BJ (cell line): ENCODE measurements at places on chromosomes 4 and X.

- DNase-seq: no peak
Observed at GRCh38 chr4:77001907-77002306, 52.4 kb downstream of the SEPTIN11 start.

- DNase-seq: no peak
Observed at GRCh38 chr4:153448003-153448731, 18.0 kb upstream of the TMEM131L start.

DNA sequence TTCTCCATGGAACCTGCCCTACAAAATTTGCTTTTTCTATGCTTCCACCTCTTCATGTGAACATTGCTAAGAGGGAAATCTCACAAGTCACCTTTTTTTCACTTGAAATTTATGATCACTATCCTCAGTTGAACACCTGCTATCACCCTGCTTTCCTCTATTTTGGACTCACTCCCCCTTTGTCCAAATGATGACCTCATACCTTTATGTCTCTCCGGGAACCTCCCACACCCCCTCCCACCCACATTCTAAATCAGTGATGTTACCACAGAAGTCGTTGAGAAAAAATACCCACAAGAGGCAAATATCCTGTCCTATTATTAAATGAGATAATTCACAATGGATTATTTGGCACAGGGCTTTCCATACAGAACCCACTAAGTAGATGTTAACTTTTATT is 156.5 kb downstream of the RNF150 start:
- no peak for DNase-seq

DNA sequence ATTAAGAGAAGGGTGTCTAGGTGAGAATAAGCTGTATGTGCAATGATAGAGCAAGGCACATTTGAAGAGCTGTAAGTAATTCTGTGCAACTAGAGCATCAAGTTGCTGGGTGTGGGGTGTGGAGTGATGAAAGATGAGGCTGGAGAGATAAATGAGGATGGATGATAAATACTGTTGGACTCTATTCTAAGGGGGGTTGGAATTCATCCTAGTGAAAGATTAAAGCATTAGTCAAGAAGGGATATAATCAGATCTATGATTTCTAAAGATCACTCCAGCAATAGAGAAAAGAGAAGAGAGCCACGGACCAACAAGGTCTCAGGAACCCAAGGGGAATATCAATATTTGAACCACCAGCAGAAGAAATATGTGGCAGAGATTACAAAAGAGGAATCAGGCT is 415.0 kb upstream of the RPS6KA3 start:
- no peak for DNase-seq

DNA sequence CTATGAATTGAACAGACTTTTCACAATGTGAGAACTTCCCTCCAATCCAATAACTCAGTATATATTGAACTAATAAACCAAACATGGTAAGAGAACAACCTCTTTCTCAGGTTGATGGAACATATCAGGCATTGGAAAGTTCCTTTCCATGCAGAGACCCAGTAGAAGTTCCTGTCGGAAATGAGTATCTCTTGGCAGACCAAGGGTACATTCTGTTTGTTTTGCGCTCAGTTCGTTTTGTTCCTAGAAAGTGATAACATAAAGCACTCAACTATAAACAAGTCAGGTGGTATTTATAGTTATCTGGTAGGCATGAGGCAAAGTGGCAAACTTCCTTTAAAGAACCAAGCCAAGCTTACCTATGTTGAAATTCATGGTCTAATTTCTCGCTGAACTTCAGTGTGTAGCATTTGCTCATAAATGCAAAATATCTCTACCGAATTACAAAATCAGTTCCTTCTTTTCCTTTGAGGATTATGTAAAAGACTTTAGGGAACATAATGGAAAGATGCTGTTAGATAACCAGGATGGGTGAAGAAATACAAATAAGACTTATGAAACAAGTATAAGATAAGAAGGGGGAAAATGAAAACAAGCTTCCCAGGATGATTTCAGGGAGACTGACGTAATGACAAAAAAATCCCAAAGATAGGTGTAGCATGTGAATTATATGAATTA is 120.3 kb downstream of the ARHGAP24 start:
- DNase-seq: no peak

GRCh38 chr4:89661173-89661899 is 175.6 kb downstream of the SNCA start:
- no peak for DNase-seq

GRCh38 chrX:77733342-77733741 is 52.7 kb downstream of the ATRX start:
- DNase-seq: no peak

DNA sequence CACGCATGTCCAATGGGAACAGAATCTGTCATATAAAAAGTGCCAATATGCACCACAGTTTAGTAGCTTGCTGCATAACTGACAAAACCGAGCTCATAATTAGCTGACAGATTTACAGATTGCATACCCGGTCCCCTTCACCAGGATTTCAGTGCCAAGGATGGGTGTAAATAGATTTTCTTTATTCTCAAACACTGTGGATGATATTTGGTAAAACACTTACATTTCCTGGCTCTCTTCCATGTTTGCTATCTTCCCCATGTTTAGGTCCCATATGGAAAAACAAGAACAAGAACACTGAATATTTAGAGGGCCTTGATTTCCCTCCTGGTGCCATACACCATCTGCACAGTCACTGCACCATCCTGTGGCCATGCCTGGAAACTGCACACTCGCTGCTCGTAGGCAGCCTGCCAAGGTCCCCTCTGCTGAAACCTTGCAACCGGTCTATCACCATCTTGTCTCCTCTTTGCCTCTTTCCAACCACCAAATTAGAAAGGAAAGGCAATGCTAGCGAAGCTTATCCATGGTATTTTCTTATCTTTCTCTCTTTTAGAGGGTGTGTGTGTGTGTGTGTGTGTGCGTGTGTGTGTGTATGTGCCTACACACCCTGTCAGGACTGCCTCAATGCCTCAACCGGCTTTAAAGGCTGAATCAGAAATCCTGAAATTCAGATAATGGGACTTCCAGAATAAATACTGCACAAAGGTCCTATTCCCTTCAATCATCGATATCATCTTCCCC is 124.2 kb upstream of the MBNL3 start:
- no peak for DNase-seq

- no peak for DNase-seq
Observed at GRCh38 chrX:133364865-133365264, 50.4 kb downstream of the GPC4 start.

- no peak for DNase-seq
Observed at GRCh38 chr4:81827577-81828202, 356.0 kb upstream of the RASGEF1B start.

- no peak for DNase-seq
Observed at GRCh38 chr4:27764526-27764837, 903.8 kb downstream of the STIM2 start.

DNA sequence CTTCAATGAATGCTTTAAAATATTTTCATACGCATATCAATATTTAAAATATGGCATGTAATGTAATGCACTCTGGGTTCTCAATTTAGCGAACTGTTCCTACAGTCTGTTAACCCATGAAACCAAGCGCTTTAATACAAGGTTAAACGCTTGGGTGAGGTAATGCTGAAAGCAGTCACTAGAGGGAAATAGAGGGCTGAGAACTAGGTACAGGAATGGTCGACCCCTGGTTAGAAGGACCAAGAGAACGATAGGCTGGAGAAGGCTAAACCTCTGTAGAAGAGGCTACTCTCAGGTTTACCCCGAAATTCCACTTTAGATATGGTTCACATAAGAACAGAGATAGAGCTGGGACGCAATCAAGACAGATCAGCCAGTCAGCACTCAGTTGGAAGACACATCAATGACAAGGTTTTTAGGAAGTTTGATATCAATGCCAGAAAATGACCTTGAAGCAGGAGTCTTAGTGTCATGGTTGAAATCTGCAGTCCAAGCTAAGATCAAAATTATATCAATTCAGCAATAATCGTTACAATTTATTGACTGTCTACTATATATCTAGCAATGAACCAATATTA is 26.9 kb downstream of the ARSJ start:
- no peak for DNase-seq

GRCh38 chrX:118623062-118623461 is 104.3 kb upstream of the IL13RA1 start:
- no peak for DNase-seq

DNA sequence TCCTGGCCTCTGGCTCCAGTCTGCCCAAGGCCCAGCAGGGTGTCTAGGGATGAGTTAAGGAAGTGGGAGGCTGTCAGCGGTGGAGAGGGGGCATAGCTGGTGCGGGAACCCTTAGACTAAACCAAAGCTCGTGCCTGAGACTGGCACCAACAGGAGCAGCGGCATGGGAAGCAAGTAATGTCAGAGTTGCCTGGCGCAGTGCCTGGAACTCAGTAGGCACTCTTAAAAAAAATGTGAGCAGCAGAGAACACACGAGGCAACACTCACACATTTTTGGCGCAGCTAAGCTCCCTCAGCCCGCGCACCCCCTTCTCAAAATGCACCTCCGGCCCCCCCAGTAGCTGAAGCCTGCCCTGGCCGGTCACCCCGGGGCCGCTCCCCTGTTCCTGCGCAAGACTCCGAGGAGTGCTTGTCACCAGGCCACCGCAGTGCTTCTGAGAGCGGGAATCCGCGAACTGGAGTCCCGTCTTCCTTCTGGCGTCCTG is 583 bp downstream of the GABRE start:
- DNase-seq: no peak

- no peak for DNase-seq
Observed at GRCh38 chr4:146186041-146186440, 10.5 kb downstream of the LSM6 start.

- peak; percentile 17 for DNase-seq
Observed at GRCh38 chr4:84915396-84915780, 51.1 kb downstream of the WDFY3 start.

DNA sequence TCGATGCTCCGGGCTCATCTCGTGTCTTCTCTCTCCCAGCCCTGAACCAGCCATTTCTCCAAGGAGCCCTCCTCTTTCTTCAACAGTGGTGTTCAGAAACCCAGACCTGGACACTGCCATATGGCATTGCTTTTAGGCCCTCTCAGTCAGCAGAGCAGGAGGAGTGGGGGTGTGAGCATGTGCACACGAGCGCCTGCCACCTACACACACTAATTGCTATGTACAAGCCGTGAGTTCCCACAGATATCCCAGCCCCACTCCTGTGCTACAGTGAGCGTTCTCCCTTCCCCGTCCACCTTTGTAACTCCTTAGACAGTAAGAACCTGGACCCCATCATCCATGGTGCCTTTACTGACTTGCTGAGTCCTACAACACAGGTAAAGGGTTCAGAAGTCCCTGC is 53.8 kb downstream of the TNIP2 start:
- DNase-seq: no peak

DNA sequence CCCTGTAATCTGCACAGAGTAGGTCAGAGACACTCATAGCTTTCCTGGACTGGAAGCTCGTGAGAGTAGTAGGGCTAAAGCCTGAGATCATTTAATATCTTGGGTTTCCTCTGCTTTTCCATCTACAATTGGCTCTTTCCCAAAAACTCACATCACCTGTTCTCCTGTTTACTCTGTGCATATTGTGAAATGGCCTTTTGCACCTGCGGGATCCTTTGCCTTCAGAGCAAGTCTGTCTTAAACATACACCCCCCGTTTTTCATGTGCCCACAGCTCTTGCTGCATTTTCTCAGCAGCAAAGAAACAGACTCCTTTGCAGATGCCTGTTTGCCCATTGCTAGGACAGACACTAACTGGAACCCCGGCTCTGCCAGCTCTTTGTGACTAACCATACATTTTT is 608.3 kb upstream of the PCDH10 start:
- DNase-seq: no peak

DNA sequence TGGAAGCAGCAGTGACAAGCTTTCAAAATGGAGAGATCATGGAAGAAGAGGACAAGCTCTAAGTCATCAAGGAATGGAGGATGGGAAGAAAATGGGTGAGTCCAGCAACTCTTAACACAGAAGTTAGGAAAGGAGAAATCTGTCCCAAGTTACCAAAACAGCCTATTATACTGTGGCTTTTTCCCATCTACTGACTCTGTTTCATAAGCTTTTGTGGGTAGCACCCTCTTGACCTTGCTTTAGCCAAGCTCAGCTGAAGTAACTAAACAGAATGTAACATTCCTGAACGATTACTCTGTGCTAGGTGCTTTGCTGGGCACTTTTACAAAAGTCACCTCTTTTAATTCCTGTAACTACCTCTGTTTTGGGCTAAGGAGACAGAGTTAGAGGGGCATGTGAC is 54.9 kb downstream of the MAP7D2 start:
- no peak for DNase-seq

DNA sequence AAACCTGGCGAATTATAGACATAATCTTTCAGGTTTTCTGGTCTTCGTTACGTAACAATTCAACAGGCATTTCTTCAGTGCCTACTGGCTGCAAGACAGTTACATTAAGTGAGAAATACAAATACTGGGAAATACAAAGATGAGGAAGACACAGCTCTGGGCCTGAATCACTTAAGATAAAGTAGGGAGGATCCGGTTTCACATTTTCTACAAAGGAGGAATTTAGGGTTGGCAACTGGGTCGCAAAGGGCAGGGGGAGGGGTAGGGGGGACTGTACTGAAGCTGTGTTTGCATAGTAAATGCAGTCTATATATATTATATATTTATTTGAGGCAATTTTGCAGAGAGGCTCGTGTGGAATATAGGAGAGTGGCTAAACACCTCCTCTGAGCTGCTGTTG is 107.4 kb downstream of the MAML3 start:
- DNase-seq: no peak

DNA sequence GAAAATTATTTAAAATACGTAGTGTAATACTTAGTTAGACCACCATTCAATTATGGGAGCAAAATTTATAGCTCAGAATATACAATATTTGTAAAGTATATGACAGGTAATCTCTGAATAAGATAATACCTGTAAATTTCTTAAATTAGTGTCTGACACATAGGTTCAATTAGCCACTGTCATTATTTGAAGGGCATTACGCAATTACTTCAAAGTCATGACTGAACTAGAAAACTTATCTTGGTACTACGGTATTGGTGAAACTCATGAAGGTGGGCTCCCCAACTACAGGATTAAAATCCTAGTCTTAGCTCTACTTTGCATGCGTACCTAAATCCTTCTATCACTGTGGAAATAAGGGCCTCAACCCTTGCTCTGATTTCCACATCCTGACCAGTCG is 860.7 kb downstream of the PCDH19 start:
- no peak for DNase-seq

GRCh38 chr4:37970702-37971101 is 10.5 kb downstream of the PTTG2 start:
- no peak for DNase-seq

GRCh38 chr4:38072578-38072977 is 112.4 kb downstream of the PTTG2 start:
- DNase-seq: no peak

DNA sequence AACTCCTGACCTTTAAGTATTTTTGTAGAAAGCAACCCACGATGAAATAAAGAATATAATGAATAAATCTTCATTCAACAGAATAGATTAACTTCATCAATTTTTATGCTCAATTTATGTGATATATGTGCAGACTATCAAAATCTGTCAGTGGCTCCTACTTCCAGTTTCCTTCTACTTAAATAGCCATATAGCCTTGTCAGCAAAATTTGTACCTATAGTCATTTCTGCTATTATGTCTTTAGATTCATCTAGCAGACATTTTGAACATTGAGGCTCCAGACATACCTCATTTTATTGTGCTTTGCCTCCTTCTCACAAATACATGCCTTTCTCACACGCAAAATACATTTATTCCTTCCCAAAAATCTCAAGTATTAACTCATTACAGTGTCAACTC is 971.7 kb downstream of the FAM133A start:
- no peak for DNase-seq

- DNase-seq: no peak
Observed at GRCh38 chr4:127102361-127102760, 530.4 kb upstream of the INTU start.
